ENCODE measurements at places on chromosomes 11 and 22.

DNA sequence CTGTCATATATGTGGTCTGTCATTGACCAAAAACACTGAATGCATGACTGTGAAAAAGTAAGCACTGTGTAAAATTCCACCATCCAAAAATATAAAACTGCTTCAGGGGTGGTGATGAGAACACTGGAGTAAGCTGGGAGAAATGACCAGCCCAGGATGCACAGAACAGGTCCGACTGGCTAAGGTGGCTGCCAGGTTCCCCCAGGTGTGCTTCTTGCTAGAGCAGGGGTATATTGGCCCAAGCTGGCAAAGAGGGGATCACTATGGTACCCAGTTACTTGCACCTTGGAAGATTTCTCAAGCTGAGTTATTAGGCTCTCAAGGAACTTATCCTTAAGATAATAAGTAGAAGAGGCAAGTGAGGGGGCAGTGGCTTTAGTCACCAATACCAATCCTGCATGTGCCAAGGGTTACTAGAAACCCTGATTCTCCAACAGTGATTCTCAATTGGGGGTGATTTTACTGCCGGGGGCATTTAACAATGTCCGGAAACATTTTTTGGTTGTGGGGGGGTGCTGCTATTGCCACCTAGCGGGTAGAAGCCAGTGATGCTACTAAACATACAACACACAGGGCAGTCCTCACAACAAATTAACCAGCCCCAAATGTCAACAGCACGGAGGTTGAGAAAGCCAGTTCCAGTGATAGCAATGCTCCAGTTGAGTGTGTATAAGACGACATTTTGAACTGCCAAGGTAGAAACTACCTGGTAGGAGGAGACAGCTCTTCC lies 15.7 kb downstream of the SNU13 start:
- DNase-seq = no peak

- no peak for DNase-seq
Measured at GRCh38 chr22:46273432-46274148, 5.8 kb downstream of the TTC38 start.

DNA sequence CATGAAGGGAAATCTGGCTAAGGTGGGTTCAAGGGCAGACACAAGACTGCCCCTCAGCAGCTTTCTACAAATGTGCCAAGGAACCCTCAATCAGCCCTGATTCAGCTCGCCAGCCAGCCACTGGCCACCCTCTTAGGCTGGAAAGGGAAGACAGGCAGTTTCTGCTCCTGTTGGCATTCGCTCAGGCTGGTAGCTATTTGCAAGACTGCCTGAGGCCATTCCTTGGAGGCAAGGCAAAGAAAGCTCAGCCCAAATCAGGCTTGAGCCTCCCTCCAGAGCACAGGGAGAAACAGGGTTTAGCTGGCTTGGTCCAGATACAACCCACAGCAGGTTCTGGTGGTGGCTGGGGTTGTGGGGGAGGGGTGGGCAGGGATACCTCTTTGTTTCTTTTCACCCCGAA lies 19.2 kb downstream of the TP53I11 start:
- DNase-seq = no peak

- DNase-seq = no peak
Measured at GRCh38 chr11:132116516-132116915, 746.1 kb downstream of the NTM start.

DNA sequence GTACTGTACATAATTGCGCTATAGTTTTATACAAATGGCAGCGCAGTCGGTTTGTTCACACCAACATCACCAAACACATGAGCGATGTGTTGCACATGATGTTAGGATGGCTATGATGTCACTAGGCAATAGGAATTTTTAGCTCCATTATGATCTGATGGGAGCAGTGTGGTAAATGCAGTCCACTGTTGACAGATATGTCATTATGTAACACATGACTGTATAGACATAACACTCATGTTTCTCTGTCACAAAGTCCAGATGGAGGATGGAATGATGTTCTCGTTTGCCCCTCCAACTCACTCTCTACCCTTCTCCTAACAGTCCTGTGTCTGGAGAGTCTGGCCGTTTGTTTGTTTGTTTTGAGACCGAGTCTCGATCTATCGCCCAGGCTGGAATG lies 288.5 kb downstream of the LARGE1 start:
- no peak for DNase-seq

- peak; percentile 8 for DNase-seq
Measured at GRCh38 chr11:119863851-119864601, 135.0 kb upstream of the NECTIN1 start.

DNA sequence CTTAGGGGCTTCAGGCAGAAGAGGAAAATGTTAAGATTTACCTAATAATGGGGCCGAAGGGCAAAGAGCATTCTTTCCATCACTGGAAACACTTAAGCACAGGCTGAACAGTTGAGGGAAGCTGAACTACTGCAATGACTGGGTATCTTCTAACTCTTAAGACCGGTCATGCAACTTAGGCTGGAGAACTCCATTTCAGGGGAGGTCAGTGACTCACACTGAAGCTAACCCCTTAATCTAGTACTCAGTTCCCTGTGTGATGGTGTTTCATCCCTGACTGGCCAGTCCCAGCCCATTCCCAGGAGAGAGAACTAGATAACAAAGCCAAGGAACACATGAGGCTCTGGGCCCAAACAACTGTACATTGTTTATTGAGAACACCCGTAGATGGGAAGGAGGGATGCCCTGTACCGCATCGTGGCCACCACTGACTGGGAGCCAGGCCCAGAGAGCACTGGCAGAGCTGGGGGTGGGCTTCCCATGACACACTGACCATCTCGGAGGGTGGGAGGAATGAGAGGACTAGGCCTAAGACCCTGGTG lies 10.5 kb downstream of the RPL27A start:
- no peak for DNase-seq

DNA sequence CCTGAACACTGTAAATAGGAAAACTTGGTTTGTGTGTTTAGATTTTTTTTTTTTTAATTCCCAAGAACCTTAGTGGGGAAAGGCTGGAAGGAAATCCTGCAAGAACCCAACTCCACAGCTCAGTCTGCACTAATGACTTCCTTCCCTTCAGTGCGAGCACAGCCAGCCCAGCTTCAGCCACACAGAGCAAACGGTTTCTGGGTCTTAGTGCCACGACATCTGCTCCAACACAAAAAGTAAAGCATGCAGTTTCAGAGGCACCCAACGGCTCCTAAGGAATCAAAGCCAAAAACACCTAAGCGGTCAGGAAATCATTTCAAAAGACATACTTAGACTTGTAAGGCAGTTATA lies 236.1 kb downstream of the TTC28 start:
- peak; percentile 25 for DNase-seq

DNA sequence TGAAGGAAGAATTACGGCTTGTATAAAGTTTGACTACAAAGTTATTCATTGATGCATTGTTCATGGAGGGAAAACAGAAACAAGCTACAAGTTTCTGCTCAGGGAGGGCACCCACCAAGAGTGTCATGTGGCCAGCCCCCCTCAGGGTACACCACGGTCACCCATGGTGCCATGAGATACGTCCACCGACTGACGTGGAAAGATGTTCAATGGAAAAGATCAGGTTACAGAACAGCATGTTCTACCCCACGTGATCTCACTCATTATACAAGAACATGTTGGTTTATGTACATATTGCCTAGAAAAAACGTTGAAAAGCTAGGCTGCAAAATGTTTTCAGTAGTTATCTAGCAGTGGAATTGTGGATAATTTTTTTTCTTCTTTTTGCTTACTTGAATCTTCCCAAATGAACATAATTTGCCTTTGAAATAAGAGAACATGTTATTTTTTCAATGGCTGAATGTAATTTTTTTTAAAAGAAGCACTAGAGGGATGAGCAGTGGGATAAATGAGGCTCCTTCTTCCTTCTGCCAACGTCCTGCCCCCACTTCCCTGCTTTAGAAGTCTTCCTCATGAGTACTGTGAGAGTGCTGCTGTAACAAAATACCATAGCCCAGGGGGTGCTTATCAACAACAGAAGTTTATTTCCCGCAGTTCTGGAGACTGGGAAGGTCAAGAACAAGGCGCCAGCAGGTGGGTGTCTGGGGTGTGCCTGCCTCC lies 22.5 kb downstream of the RCN1 start:
- DNase-seq = no peak

- no peak for DNase-seq
Measured at GRCh38 chr11:107102692-107103477, 84.6 kb upstream of the GUCY1A2 start.

- DNase-seq = peak; percentile 22
Measured at GRCh38 chr22:30005213-30005857, 74.9 kb upstream of the HORMAD2 start.

- DNase-seq = no peak
Measured at GRCh38 chr22:42769574-42770447, 49.1 kb upstream of the A4GALT start.

DNA sequence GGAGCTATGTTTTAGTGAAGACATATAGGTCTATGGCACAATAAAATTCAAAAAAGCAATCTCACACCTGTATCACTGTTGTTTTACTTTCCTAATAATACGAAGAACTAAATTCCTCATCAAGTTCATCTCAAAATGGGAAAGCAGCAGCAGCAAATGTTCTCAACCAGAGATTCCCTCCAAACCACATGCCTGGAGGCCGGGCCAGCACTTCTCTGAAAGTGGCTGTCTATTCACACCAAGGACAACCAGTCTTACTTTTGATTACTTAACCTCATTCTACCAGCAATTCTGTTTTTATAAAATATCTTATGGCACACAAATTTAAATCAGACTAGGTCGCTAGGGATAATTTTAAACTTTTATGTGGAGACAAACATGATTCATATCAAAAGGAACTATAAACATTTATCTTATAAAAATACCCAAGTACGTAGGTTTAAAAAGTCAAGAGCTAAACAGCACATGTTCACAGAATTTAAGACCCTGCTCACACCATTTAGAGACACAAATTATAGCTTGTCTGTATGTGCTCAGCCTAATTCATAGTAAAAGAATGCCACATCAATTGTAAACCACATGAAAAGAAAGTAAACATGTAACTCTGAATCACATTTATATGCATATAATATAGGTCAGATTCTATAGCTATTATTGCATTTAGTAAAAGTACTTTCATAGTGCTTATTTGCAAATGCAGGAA lies 46.1 kb downstream of the RRAS2 start:
- DNase-seq = no peak

DNA sequence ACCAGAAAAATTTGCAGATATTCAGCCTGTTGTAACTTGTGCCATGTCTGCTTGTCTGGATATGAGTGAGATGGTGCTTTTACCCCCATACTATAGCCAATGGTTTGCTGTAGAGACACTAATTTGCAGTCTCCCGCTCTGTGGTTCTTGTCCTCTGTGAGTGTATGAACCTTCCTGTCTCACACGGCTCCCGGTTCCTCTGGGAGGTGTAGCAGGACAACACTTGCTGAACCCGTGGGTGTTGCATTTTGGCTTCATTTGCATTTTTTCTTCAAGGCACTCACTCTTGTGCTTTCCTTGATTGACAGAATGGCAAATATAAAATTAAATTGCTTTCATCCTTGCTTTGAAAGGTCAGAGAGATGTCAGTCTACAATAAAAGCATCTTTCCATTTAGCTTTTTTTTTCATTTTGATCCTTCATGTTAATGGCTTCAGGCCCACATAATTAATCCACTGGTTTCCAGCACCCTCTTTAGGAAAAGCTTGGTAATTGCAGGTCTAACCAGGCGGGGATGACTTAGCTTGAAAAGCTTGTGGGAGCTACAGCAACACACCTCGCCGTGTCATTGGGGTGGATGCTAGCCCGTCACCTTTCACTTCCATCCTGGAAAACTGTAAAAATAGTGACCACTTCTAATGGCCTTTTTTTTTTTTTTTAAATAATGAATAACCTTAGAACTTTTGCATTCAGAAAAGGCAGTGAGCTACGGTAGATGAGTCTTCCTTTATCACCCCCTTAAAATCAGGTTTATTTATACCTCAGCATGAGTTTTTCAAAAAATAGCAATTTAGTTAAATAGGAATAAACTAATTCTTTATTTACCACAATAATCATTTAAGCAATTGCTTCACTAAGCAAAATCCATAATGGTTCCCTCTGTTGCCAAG lies 27.4 kb upstream of the ST14 start:
- peak; percentile 46 for DNase-seq

- DNase-seq = no peak
Measured at GRCh38 chr11:18727479-18728236, 1.7 kb upstream of the IGSF22 start.

- DNase-seq = no peak
Measured at GRCh38 chr11:120457996-120458395, 53.6 kb upstream of the GRIK4 start.

DNA sequence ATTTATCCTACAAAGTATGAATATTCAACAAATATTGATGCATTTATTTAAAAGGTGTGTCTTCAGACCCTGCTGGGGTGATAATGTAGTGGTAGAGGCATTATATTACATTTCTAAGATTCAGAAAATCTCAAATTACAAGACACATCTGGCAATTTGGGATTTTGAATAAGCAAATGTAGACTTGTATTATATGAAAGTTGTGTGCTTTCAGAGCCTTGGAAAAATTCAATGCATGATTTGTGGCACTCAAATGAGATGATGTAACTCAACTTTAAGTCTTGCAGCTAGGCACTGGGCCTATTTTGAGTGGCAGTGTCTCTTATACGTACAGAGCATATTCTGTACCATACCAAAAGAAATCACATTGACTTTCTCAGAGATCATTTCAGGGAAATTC lies 214.4 kb downstream of the ETS1 start:
- DNase-seq = no peak

GRCh38 chr11:115199481-115200069 lies 304.6 kb downstream of the CADM1 start:
- no peak for DNase-seq

GRCh38 chr11:102323542-102324251 lies 6.4 kb downstream of the BIRC3 start:
- DNase-seq = no peak
